ENCODE measurements at places on chromosomes 12 and 14.

- no peak for DNase-seq
These were observed 26.3 kb downstream of the TESC start for GRCh38 chr12:117072736-117073490.

DNA sequence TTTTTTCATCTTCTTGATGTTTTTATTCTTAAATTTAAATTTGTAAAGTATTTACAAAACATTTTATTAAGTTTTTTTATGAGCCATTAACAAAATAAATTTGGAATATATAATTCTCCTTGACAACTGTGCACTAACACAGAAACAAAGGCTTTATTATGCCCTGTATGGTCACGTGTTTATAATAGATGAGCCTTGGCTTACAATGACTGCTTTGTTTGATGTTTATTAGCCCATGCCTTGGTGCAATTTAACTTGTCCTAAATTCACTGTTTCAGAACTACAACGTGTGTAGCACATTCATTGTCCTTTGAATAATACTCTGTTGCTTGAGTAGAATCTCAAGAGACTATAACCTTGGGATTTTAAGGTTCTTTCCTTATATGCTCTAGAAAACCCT is 59.8 kb downstream of the CNTN1 start:
- DNase-seq = no peak

DNA sequence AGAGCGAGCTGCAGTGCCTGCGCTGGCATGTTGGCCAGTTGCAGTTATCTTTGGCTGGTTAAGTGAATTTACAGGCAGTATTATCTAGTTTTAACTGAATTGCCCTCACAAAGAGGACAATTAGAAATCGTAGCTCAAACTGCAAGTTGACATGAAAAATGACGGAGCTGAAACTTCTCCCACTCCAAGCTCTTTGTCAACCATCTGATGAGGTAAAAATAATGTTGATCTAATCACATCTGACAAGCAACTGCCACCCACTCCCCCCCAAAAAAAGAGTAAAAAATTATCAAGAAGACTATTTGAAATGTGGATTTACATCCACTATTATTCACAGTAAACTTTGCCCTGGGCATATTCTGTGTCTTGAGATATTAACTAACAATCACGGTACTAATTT is 84.7 kb upstream of the VASH1 start:
- no peak for DNase-seq

- DNase-seq = no peak
These were observed 5.0 kb downstream of the PPTC7 start for GRCh38 chr12:110577864-110578693.

- no peak for DNase-seq
These were observed 153.1 kb upstream of the OTX2 start for GRCh38 chr14:56963381-56963780.

DNA sequence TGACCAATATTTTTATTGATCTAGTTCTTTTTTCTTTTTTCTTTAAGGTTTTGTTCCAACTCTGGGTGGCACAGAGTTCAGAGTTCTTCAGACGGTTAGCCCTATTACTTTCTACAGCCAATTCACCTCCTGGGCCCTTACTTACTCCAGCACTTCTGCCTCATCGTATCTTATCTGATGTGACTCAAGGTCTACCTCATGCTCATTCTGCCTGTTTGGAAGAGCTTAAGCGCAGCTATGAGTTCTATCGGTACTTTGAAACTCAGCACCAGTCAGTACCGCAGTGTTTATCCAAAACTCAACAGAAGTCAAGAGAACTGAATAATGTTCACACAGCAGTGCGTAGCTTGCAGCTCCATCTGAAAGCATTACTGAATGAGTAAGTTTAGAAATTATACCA is 64.7 kb downstream of the VEZT start:
- DNase-seq = no peak

DNA sequence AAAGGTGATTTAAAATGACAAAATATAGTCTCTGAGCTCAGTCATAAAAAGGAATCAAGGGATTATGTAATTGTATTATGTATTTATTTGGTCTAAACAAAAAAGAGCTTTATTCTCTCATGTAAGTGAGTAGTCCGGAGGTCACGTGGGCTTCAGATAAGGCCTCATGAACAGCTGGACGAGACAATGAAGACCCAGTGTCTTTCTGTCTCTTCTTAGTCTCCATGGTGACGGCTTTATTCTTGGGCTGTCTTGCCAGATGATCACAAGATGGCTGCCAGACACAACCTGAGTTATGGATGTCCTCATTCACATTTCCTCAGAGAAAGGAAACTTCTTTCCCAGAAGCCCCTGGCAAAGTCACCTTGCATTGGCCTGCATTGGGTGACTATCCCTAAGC is 98.6 kb downstream of the ARF6 start:
- no peak for DNase-seq

DNA sequence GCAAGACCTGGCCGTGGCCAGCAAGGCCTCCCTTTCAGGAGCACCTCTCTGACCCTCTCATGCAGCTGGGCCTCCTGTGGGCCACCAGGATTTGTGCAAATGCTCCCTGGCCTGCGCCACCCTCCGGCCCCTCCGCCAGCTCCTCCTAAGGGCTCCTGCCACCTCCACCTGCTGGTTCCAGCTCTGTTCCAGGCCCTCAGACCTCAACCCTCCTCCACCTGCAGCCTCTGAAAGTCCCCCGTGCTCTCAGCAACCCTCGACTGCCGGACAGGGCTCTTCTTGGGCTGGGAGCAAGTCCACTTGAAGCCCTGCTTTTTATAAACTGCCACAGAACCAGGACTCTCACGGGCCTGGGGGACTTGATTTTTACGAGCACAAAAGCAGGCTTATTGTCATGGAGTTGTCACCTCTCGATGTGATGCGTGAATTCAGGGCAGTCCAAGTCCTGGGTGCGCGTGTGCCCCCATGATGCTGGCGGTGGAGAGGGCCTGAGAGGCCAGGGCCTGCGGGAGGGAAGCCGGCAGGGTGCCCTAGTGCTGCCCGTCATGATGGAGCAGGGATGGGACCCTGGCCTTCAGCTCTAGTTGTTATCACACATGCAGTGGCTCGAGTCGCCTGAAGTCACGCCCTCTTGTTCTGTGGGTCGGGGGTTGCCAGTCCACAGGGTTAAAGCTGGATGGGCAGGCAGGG is 9.1 kb downstream of the TEDC1 start:
- DNase-seq = no peak

DNA sequence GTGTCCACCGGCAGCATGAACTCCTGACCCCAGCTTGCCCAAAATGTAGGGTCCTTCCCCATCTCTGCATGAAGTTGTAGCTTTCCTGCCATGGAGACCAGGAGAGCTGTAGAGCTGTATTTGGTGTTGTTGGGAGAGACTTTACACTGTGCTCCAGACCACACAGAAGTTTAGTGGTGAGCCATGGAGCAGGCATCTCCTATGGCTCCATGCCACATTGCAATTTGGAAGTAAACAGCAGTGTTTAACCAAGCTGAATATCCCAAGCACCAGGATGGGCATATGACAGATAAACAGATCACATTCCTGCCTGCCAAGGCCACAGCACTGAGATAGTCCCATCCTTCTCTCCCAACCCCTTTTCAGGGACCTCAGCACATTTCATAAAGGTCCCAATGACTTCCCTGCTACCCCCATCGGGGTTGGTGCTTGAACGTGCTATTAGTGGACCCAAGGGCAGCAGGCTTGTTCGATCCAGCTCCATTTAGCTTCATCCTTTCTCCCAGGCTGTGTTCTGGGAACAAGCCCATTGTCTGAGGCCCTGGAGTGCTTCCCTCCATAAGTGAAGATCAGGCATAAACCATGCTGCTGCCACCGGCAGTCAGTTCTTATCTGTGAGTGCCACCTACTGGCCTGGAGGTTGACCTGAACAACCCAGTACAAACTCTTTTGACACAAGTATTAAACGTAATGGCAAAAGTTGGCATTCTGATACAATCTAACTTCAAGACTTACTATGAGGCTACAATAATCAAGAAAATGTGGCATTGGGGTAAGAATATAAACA is 172.3 kb upstream of the ATXN7L3B start:
- DNase-seq = peak; percentile 5

DNA sequence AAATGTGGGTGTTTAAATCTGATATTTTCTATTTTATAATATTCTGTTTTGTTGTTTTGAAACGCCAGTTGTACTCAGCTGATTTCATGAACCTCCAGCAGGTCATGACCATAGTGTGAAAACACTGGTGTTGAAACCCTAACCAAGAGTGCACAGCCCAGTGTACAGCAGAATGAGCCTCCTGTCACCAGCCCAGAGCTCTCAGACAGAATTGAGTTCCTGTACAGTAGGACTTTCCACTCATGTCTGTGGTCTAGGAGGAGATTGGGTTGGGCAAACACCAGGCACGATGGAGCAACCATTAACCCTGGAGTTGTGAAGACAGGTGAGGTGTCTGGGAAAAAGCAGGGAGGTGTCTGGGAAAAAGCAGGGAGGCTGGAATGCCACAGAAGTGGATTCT is 908.8 kb downstream of the VRK1 start:
- no peak for DNase-seq

DNA sequence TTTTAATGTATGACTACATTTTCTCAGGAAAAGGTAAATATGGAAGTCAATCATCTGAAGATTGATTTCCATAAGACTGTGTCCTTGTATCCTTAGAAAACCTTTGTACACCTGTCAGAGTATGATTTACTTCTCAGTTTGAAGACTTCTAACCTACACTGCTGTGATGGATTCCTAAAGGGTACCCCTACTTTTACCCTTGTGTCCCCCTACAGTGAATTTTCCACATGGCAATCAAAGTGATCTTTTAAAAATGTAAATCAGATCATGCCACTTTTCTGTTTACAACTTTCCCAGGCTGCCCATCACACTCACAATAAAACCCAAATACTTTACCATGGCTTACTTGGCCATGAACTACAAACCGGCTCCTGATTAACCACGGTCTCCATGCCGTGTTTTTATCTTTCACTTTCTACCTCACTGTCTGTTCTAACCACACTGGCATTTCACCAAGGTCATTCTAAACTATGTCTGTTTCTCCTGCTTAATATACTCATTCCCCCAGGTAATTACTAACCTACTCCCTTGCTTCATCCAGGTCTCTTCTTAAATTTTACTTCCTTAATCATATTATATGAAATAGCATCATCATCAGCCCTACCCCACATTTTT is 8.1 kb downstream of the DNAI7 start:
- DNase-seq = no peak

DNA sequence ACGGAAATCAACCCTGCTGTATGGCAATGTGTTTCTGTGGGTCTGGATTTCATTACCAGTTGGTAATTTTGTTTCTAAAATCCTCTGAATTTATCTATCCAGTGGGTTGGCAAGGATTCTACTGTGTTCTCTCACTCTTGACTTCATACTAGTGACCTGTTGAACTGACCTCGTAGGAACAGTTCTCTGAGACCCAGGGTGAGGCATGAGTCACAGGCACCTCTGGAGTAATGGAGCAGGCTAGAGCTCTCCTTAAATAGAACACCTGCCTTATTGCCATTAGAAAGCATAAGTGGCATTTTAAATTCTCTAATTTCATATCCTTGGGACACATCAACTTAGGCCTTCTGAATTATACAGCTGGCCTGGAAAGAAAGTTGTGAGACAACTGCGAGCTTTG is 258.3 kb upstream of the NAV3 start:
- DNase-seq = no peak

DNA sequence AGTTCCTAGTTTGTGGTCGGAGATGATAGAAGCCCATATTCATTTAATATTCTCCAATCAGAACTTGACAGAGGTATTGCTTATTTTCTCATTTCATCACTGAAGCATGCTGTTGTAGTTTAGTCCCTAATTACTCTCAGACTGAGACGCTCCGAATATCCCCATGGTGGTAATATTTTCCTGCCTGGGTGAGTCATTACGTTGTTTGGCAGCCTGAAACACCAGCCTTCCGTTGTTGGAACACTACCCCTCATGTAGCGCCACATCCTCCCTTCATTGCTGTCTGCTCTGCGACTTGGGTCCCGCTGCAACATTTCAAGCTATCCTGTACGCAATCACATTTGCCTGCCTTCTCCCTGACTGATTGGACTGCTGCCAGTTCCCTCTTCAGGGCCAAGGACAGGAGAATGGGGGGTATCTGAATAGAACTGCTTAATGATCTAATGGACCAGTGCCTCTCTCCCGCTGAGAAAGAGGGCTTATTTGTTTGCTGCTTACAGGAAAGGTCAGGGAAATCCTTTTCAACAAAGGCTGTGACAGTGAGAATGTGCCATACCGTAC is 369.1 kb downstream of the NPAS3 start:
- DNase-seq = peak; percentile 91

DNA sequence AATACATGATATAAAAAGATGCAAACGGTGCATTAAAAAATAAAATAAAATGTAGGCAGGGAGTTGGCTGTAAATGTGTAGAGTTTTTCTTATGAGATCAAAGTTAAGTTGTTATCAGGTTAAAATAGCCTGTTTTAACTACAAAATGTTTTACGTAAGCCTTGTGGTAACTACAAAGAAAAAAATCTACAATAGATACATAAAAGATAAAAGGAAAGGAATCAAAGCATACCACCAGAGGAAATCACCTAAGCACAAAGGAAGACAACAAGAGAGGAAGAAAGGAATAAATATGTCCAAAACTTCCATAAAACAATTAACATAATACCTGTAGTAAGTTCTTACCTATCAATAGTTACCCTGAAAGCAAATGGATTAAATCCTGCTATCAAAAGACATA is 12.2 kb downstream of the NELL2 start:
- DNase-seq = no peak

GRCh38 chr12:77537663-77538062 is 293.0 kb upstream of the NAV3 start:
- DNase-seq = no peak

DNA sequence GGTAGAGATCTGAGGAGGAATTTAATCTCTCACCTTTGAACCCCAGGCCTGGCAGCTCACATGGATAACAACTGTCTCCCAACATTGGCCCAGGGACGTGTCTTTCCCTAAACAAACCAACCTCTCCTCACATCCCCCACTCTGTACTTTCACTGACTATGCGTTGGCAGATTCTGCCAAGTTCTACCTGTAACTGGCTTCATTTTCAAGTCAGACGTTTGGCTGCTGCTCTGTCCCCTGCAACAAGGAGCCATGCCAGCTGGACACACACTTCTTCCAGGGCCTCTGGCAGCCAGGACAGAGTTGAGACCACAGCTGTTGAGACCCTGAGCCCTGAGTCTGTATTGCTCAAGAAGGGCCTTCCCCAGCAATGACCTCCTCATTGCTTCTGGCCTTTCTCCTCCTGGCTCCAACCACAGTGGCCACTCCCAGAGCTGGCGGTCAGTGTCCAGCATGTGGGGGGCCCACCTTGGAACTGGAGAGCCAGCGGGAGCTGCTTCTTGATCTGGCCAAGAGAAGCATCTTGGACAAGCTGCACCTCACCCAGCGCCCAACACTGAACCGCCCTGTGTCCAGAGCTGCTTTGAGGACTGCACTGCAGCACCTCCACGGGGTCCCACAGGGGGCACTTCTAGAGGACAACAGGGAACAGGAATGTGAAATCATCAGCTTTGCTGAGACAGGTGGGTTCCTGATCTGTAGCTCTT is at the start of gene INHBC:
Gene INHBC, plus strand, starts transcription at position 268 of the 707 bp plus-strand sequence. Its CDS starts 103 bp downstream, at position 371.
- DNase-seq = no peak

DNA sequence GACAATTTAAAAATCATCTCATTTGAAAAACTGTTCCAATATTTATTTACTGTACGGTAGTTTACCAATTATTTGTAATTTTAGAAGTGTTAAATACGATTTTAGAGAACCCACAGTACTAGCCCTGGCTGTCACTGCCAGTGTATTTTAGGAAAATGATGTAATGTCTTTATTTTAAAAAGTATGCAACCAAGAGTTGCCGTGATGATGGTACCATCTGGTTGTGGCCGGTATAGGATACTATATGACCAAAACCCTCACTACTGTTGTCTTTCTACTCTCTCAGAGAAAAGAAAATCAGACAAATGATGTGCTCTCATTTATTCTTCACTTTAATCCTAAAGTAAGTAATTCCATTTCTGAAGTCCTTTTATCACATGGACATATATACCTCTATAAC is 395.0 kb downstream of the FOXG1 start:
- DNase-seq = no peak

- DNase-seq = no peak
These were observed 103.1 kb downstream of the HELB start for GRCh38 chr12:66405395-66405794.
